ENCODE measurements at places on chromosomes 2 and 18. TPM values are rescaled to one million over a fixed set of nuclear protein-coding genes. Genes with fewer than 3 reads are reported as not detected.
A peak's percentile ranks its signal among the peaks of the same experiment; 100 is the strongest.

The TNFAIP6 gene
- total RNA-seq = 5.3 TPM

DNA sequence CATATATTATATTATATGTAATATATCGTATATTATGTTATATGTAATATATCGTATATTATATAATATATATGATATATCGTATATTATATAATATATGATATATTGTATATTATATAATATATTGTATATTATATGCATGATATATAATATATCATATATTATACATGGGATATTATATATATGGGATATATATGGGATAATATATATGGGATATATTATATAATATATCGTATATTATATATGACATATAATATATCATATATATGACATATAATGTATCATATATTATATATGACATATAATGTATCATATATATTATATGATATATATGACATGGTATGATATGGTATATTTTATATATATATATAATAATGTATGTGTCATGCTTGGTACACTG lies 100.7 kb upstream of the STPG4 start:
- no peak for DNase-seq

DNA sequence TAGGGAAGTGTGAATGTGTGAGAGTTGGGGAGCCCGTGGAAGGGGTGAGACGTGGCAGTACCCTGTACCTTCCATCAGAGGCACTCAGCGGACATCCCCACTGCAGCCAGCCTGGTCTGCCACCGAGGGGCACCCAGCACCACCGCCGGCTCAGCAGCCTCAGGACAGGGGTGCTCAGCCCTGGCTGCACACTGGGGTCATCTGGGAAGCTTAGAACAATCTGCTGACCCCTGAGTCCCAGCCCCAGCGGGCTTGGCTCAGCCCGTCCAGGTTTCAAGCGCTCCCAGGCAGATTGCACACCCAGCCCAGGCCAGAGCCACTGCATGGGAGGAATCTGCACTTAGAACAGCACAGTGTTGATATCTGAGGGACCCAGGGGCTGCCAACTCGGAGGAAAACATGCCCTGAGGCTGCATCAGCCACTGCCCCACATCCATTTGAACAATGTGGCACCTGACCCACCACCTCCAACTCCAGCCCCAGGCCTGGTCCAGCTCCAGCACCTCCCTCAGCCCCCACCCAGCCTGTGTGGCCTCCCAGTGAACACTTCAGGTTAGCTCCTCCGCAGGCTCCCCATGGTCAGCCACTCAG lies 147.1 kb upstream of the OTOS start:
- no peak for DNase-seq

GRCh38 chr2:231925303-231926179 lies 655 bp downstream of the NPPC start:
- peak; percentile 72 for DNase-seq

The BMP10 gene
- not detected for total RNA-seq

The GULP1 gene
- total RNA-seq = 47.9 TPM

GRCh38 chr18:5710235-5710634 lies 166.4 kb upstream of the EPB41L3 start:
- DNase-seq = no peak

DNA sequence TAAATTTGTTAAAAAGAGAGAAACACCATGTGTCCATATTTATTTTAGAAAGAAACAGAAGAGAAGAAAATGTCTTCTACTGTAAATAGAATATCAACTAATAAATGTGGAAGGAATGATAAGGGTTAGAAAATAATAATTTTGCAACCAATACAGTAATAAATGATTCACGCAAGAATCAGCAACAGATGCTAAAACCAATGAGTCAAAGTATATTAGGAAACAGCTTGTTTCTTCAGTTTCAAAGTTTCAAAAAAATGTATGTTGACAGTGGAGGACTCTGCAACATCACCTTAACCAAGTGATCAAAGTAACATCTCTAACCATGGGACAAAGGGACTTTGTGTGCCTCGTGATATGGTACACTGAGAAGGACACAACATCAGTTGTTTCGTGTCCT lies 147.0 kb downstream of the TWIST2 start:
- DNase-seq = no peak

DNA sequence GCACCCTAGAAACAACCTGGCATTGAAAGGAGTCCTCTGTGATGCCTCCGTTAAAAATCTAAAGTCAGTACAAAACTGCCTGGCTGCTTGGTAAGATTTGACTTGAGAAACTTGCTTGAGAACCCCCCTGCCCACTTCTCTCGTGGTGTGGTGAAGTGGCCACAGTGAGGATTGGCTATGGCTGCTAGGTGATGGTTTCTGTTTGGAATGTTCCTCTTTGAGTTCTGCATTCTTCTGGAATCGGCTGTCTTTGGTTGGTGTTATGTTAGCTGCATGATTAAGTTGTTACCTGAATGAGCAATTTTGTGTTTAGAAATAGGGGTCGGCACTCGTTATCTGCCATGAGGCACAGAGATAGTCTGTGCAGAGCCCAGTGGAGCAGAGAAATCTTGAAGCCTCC lies 21.7 kb upstream of the SAG start:
- DNase-seq = no peak

DNA sequence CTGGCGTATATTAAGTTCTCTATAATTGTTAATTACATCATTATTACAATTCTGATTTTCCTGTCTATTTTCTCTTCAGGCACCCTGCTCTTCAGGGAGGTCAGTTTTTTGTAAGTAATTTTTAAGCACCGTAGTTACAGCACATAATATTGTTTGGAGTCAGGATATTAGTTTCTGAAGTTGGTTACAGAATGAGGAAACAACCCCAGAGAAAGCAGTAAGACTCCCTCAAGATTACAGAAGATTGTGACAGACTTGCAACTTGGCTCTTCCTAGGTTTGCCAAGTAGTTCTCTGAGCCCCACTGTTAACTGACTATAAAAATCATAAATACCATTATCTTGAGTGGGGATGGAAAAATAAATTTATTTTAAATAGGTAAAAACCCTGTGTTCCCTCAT lies 921 bp downstream of the RPE start:
- DNase-seq = no peak

- DNase-seq = no peak
Measured at GRCh38 chr18:54141041-54141608, 83.3 kb downstream of the MBD2 start.

GRCh38 chr18:78080081-78080480 lies 830.4 kb downstream of the GALR1 start:
- no peak for DNase-seq

The RAX gene
- total RNA-seq = not detected

GRCh38 chr18:3983351-3983969 lies 471.6 kb downstream of the DLGAP1 start:
- no peak for DNase-seq

- no peak for DNase-seq
Measured at GRCh38 chr2:40357667-40358066, 94.2 kb downstream of the SLC8A1 start.

GRCh38 chr2:214014551-214015220 lies 396.2 kb upstream of the VWC2L start:
- no peak for DNase-seq

DNA sequence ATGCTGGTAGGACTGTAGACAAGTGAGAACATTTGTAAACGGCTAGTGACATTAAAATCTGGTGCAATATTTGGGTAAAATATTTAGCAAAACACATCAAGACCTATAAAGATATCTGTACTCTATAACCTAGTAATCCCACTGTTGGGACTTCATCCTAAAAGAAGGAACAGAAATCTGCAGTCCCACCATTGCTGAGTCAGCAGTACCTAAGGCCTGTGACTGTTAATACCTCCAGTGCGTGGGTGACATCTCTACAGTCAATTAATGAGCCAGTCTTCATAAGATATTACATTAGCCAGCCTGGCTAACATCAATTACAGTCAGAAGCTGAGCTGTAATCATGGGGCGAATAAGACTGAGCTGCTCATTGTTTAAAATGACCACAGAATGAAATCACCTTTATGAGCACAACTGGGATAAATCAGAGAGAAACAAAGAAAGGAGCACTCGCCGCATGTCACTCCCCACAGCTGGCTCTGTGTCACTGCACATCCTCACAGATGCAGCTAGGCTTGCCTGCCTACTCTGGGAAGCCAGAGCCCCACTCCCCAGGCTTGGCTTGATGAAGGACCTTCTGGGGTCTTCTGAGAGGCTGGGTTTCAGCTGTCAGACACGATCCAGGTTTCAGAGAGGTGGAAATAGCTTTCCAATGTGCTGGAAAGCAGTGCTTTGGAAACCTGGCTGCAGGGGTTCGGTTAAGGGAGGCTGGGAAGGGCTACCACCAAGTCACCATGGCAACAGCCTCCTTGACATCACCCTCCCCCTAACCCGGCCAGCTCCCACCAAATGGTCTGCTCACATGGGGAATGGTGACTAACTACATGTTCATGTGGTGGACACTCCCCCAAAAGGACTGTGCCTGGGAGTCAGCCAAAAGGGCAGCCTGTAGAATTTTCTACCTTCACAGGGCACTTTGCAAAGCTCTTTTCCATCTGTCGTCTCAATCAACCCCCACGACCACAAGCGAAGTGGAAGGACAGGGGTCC lies 145.0 kb downstream of the ZBTB7C start:
- no peak for DNase-seq

The APCDD1 gene
- total RNA-seq = 275 TPM
